Activated CD4-positive, alpha-beta T cell treated with anti-CD3 and anti-CD28 coated beads for 4 hours (primary cell): ENCODE measurements at places on chromosomes 2 and 18.

GRCh38 chr2:183024339-183025095 lies 13.7 kb downstream of the NCKAP1 start:
- DNase-seq = no peak

GRCh38 chr2:10453905-10454298 lies 5.8 kb upstream of the ODC1 start:
- DNase-seq = no peak

DNA sequence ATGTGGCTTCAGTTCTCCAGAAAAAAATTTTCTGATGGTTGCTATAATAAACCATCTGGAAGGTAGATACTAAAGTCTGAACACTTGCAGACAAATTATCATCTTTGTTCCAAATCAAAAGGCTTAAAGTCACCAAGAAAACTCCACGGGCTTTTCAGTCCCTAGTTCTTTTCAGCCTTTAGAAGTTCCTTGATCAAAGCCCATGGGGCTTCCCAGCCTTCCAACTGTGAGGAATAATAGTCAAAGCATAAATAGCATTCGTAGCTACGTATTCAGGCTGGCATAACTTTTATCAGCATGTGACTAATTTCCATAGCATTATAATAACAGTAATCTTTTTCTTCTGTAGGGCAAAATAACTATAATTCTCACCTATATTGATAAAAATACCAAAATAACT lies 13.9 kb downstream of the SCG2 start:
- DNase-seq = no peak

- DNase-seq = no peak
These were observed 20.5 kb downstream of the FTCDNL1 start for GRCh38 chr2:199830531-199830930.

GRCh38 chr2:28276807-28277206 lies 115.9 kb upstream of the FOSL2 start:
- DNase-seq = no peak

GRCh38 chr2:54658564-54659071 lies 64.8 kb upstream of the EML6 start:
- no peak for DNase-seq

DNA sequence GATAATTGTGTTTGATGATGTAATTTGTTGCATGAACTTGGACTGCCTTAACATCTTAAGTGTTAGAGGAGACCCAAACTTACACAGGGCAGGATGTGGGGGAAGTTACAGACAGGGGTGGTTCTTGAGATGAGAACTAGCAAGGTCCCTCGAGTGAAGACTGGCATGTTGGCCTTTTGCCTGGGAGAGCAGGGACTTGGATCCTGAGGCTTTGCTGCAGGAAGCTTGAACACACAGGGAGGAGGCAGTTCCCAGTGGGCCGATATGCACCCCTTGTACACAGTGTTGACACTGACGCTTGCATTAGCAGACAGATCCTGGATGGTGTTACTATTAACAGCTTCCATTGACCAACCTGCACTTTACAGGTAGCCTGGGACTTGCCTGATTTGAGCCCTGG lies 47.5 kb downstream of the CHRNA1 start:
- no peak for DNase-seq

DNA sequence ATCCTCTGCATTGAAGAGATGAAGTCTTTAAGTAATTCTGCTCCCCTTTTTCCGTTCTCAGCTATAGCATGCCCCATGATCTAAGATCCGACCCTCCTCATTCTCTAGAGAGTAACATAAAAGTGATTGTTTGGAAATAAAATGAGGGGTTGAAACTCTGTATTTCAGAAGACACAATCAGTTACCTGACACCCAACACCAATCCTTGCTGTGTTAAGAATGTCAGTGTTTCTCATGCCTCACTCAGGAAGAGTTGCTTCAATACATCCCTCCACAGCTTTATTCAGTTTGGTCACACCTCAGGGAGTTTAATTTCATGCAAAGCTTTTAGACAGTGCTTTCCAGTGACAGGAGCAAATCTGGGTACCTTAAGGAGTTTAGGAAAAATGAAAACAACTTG lies 49.9 kb upstream of the RBBP8 start:
- no peak for DNase-seq

DNA sequence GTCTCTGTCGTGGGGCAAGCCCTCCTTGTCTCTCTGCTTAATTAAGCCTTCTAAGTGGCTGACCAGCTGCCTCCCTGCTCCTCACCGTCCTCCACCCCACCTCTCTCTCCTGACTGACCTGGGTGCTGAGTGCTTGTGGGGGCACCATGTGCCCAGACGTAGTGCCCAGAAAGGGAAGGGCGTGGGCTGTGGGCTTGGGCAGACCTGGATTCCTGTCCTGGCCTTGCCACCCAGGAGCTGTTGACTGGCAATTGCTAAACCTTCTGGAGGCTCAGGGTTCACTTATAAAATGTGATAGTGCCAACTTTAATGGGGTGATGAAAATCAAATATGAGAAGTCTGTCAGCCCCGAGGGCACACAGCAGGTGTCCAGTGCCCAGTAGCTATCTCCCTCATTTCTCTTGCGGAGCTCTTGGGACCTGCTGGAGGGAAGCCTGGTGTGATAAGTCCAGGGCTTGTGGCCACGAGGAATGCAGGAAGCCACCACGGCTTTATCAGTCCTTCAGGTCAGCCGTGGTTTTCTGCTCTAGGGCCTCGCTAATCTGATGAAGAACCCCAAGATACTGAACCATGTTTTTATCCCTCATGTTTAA lies 22.0 kb upstream of the INHBB start:
- no peak for DNase-seq

DNA sequence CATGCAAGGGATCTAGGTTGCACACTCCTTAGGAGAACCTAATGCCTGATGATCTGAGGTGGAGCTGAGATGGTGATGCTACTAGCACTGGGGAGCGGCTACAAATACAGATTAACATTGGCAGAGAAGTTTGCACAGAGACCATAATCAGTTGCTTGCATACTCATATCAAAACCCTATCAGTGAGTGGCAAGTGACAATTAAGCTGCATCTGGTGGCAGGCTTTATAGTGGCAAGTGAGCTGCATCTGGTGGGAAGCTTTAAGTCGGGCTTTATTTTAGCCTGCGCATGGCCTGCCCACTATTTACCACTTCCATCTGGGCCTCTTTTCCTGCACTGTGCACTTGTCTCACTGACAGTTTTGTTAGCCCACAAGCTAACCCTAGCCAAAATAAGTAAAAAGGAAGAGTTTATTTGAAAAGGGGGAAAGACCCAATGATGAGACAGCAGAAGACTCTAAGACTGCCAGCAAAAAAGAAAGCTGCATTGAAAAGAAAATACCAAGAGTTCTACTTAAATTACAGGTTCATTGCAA lies 140.9 kb upstream of the B3GNT2 start:
- no peak for DNase-seq

DNA sequence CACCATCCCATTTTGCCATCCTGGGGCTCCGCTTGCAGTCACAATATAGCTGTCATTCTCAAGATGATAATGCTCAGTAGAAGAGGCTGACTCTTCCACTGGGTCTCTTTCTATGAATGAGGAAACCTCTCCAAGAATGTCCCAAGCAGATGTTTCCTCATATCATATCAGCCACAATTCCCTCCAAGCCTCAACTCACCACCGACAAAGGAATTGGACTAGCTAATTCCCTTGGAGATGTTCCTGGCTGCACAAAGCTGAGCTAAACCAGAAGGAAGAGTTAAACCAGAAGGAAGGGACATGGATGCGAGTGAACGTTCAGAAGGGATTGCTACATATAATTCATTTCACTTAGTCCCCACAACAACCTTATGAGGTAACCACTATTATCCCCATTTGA lies 65.0 kb upstream of the NPAS2 start:
- DNase-seq = no peak
